ENCODE measurements at places on chromosomes 3 and 15.

GRCh38 chr3:186060222-186060621 lies 48.7 kb downstream of the ETV5 start:
- no peak for DNase-seq

- no peak for DNase-seq
These were observed 44.9 kb upstream of the TMC3 start for GRCh38 chr15:81418891-81419290.

DNA sequence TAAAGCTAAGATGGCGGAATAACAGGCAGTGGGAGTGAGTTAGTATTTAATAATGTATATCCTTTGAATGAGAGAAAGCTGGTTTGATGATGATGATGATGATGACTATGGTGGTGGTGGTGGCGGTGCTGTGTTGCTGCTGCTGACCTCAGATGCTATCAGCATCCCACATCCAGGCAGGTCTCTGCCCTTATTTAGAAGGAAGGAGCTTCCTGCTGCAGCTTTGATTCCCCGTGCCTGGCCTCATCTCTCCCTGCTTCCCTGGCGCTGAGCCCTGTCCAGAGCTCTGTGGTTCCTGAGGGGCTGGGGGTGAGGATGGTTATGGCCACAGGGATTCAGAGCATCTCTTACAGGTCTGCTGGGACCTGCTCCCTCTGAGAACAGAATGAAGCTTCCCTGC lies 73.1 kb downstream of the RAB11A start:
- DNase-seq: no peak

- no peak for DNase-seq
These were observed 247.7 kb upstream of the CTNNB1 start for GRCh38 chr3:40951636-40952035.

- DNase-seq: no peak
These were observed 150.9 kb upstream of the ABI3BP start for GRCh38 chr3:101144105-101144504.

DNA sequence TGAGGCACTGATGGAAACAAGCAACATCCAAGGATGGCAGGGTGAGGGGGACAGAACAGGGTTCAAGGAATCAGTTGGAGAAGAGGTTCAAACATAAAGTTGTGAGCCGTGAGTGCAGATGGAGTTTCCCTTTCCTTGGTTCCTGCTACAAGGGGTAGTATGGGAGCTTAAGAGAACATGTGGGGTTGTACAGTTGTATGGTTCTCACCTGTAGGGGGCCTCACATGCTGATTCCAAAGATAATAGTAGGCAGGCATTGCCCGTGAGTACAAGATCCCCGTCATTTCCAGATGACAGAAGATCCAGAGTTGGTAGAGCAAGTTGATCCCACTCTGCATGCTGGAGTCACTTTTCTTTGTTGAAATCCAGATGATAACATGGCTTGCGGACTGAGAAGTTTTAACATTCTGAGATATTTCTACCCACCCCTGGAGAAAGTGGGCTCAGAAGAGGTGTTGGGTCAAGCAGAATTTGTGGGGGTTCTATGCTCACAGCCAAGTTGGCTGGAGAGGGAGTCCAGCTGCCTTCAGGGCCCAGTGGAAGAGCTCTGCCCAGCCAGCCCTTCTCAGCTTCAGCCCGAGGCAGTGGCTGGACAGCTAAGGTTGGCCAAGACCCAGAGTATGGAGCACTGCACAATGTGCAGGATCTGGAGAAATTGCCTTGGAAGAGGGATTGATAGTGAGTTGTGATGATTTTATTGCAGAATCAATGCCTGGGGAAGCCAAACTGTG lies 141.8 kb downstream of the THSD4 start:
- no peak for DNase-seq

DNA sequence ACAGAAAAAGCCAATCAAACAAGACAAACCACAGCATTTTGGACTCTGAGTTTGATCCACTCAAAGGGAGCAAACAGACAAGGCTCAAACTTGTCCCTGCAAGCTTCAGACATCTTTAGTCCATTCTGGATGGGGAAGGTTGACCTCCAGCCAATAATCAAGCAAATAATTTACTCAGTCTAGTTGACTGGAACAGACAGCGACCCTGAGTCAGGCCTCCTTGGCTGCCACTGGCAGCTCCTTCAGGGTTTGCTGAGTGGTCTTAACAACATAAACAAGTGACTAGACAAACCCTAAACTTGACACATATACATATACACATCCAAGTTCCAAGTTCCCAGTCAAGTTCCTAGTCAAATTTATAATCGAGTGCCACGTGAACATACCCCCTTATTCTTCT lies 313.9 kb downstream of the POLQ start:
- no peak for DNase-seq

DNA sequence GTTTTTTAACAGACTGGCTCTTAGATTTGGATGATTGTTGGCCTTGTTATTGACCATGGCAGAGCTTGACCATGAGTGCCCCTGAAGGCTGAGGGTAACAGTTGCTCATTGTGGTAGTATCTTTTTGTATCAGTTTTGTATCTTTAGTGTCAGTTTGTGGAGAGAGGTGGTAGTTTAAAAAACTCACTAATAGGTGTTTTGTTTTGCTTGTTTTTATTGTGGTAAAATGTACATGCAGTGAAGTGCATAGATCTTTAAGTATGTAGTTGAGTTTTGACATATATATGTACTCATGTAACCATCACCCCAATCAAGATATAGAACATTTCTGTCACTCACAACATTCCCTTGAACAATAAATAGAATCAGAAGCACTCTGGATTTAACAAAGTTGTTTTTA lies 9.8 kb downstream of the GMPS start:
- DNase-seq: no peak

GRCh38 chr3:177463863-177464262 lies 266.6 kb upstream of the TBL1XR1 start:
- DNase-seq: no peak

DNA sequence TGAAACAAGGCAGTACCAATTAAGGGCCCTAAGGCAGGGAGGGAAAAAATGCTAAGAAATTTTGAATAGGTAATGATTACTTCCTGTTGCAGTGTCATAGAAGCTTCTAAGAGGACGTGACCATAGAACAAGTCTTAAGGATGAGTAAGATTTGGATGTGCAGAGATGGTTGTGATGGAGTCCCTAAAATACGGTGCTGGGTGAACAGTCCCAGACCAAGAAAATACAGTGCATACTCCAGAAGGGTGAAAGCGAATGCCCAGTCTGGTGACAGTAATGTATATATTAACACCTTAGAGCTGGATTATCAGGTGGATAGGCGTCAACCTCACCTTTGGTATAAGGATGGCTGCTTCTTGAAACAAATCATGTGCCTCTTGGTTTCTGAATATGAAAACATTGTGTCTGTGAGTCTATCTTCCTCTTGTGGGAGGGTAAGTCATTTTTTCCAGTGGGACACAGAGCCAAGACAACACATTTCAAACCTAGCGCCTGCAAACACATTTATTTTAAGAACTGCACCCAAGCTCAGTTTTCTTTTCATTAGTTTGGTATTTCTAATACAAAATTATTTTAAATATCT lies 101.2 kb upstream of the TP63 start:
- DNase-seq: no peak

GRCh38 chr3:177521305-177521704 lies 324.0 kb upstream of the TBL1XR1 start:
- DNase-seq: no peak

GRCh38 chr3:43330981-43331380 lies 44.6 kb downstream of the SNRK start:
- DNase-seq: no peak

DNA sequence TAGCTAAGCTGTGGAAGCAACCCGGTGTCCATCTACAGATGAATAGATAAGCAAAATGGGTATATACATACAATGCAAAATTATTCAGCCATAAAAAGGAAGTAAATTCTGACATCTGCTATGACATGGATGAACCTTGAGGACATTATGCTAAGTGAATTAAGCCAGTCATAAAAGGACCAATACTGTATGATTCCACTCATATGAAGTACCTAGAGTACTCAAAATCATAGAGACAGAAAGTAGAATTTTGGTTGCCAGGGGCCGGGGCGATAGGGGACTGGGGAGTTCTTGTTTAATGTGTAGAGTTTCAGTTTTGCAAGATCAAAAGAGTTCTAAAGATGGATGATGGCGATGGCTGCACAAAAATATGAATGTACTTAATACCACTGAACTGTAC lies 10.3 kb downstream of the EID1 start:
- DNase-seq: no peak

GRCh38 chr3:9653565-9654248 lies 4.4 kb downstream of the MTMR14 start:
- DNase-seq: no peak

GRCh38 chr3:44186111-44186672 lies 55.5 kb upstream of the TOPAZ1 start:
- DNase-seq: no peak

DNA sequence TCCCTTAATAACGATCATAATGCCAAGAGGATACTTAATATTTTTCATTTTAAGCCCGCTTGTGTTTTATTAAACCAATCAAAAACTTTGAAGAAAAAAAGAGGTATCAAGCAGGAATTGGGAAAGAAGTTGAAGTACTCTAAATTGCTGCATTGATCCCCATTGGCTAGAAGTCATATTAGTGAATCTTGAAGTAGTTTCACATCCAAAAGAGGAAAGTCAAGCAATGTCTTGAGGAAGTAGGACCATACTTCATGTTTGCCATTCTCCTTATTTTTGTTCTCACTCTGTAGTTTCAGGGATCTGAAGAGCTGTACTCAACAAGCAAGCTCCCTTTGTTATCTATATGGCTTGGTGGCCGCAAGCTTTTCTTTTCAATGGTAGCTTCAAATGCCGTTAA lies 2.2 kb downstream of the SCAANT1 start:
- no peak for DNase-seq

DNA sequence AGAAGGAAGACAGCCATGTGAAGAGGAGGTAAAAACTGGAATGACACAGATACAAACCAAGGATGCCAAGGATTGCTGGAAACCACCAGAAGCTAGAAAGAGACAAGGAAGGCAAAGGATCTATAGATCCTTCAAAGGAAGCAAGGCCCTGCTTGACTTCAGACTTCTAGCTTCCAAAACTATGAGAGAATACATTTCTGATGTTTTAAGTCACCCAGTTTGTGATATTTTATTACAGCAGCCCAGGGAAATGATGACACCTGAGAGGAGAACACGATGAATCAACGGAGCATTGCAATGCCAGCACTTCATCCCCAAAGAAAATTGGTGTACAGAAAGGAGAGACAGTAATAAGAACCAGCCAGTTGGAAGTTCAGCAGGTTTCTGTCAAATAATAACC lies 116.3 kb downstream of the MAGI1 start:
- no peak for DNase-seq

DNA sequence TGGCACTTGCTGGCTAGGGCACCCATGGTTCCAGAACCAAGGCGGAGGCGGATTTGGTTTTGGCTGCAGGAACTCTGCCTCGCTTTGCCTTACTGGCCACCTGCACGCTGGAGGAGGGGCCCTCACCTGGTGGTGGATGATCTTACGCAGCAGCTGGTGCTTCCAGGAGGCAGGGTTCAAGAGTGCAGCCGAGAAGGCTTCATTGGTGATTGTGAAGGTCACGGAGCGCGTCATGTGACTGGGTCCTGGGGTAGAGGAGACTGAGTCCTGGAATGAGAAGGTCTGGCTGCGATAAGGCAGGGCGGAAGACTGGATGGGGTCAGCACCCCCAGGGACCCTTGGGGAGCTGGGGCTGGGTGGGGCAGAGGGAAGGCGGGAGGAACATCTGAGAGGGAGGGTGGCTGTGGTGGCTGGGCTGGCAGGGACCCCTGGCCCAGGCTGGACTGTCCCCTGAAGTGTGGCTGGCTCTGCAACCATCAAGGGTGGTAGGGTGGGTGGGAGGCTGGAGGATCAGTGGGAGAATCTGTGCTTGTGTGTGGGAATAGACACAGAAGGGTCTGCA lies 25.8 kb upstream of the GOLGA6C start:
- DNase-seq: no peak

- DNase-seq: no peak
These were observed 11.9 kb downstream of the ARRDC4 start for GRCh38 chr15:97972366-97972765.

DNA sequence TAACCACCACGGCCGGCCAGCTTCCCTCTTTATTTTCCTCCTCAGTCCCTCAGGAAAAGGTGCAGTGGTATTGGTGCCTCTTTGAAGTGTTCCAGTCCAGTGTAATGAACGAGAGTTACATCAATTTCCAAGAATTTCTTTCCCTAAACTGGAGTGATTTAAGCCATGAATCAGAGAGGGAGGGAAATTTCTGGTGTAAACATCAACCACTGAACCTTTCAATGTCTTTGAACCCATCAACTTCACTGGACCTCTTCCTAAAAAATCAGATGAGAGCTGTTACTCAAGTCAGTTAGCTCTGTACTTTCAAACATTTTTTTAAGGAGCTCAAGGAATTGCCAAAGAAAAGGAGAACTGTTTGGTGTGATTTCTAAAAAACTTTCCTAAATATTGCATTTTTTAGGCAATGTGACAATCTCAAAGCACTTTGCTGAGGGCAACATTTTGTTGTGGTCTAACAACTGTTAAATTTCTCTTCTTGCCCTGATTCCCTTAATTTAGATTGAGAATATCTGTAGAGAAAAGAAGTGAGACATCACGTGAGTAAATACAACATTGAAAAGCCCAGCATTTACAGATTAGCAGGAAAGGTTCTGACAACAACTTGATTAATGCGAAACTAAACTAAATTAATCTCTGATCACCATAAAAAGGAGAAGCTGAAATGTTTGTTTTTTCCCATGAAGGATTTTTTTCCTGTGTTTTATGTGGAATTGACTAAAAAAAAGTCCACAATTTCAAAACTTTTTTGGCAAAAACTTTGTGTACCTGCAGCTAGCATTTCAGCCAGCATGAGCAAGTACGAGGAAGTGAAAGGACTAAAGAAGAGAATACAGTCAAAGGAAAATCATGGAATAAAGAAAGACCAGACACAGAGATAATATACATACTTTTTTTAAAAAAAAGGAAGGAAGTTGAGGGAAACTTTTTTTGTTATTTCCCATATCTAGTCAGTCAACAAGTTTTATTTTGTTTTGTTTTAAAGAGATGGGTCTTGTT lies 9.1 kb upstream of the DAZL start:
- no peak for DNase-seq

GRCh38 chr15:91099616-91099994 lies 452 bp upstream of the SV2B start:
- peak; percentile 12 for DNase-seq

- DNase-seq: no peak
These were observed 126.7 kb downstream of the ALCAM start for GRCh38 chr3:105493305-105493892.

- DNase-seq: no peak
These were observed 348.7 kb upstream of the TBL1XR1 start for GRCh38 chr3:177545964-177546363.

- DNase-seq: no peak
These were observed 608 bp downstream of the SCN5A start for GRCh38 chr3:38648659-38649499.

- DNase-seq: no peak
These were observed 378.5 kb upstream of the SEMA6D start for GRCh38 chr15:47338771-47339170.

- DNase-seq: no peak
These were observed 88.8 kb upstream of the CHD2 start for GRCh38 chr15:92811148-92811913.

- DNase-seq: no peak
These were observed 29.9 kb upstream of the LRTM1 start for GRCh38 chr3:54957711-54958110.

- DNase-seq: peak; percentile 9
These were observed 325 bp downstream of the ALCAM start for GRCh38 chr3:105367063-105367405.

GRCh38 chr15:89907289-89907688 lies 5.5 kb downstream of the ARPIN start:
- DNase-seq: no peak
